ENCODE measurements at places on chromosomes 2 and 18. TPM values are rescaled to one million over a fixed set of nuclear protein-coding genes. Genes with fewer than 3 reads are reported as not detected.
A peak's percentile ranks its signal among the peaks of the same experiment; 100 is the strongest.

RAB6D gene
- not detected for total RNA-seq

DCDC2C gene
- not detected for total RNA-seq

GEN1 gene
- total RNA-seq = 13.4 TPM

CCBE1 gene
- total RNA-seq = 5.3 TPM

DNA sequence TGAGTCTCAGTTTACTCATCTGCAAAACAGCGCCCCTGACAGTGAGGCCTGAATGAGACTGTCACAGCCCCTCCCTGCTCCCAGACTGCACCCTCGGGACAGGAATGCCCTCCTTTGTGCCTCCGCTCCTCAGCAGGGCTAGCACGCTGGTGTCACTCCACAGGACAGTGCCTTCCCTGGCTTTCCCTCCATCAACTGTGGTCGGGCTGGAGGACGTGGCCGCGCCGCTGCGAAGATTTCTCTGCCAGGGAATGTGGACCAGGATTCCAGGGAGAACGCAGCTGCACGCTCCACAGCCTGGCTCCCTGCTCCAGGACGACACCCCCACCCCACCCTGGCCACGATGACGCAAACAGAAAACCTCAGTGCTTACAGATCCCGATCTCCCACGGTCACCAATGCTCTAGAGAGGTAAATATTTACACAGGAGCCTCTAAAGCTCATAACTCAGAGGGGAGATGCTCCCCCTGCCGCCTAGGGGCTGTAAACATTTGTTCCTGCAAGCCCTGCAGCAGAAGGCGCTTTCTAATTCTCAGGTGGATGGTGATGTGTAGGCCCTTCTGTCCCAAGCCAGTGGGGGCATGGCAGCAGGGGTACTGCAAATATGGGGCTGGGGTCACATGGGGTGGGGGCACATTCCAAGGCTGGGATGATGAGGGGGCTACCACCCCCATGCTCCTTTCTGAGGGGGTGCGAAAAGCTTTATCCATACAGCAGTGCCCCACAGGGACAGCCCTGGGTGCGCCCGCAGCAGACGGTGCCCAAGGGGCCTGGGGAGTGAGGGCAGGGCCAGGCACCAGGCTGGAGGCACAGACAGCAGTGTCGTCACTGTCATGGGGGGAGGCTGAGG is 12.4 kb downstream of the HS6ST1 start:
- DNase-seq = peak; percentile 90

- DNase-seq = no peak
Observed at GRCh38 chr2:76270096-76270710, 559.5 kb upstream of the GCFC2 start.

DNA sequence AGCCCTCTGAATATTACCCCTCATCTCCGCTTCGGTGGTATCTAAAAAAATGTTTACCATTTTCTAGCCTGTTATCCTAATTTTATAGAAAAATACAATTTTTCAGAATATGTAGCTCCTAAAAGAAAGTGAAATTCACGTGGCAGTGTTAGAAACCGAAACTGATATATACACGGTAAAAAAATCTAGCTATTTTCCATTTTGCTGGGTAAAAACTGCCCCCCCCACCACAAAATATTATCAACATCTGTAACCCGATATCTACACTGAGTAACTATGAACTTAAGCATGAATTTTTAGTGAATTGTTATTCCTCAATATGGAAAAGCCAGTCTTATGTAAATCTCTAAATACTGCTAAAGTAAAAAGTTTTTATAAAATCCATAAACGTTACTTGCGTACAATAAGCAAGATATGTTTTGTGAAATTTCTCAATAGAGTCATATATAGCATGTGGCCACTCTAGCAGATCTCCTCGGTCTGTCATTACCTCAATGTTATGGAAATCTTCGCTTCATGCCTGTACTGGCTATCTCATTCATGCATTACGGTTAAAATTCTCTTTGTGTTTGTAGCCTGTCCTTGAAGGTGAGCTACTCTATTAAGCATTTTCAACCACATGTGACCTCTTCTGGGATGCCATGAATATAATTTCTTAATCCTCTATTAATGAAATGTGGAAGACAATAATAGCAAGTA is 524.2 kb downstream of the TRIB2 start:
- DNase-seq = no peak

DNA sequence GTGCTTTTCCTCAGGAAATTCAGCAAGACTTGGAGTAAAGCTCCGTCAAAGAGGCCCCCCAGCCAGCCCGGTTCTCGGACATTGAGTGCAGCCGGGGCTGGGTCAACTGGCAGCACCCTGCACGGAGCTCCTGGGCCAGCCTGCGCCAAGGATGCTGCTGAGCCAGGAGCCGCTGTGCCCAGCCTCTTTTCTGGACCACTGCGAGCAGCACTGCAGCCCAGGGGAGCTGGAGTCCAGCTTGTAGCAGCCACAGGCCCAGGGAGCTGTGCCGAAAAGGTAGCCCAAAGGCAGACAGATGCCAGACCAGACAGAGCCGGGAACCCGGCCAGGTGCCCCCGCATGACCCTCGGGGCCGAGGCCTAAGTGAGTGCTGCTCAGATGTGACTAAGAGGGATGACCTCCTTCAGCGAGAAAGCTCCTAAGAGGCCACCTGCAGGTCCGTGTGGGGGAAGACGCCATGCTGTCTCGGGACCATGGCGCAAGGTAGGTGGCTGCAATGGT is 7.3 kb downstream of the CLHC1 start:
- DNase-seq = no peak

DNA sequence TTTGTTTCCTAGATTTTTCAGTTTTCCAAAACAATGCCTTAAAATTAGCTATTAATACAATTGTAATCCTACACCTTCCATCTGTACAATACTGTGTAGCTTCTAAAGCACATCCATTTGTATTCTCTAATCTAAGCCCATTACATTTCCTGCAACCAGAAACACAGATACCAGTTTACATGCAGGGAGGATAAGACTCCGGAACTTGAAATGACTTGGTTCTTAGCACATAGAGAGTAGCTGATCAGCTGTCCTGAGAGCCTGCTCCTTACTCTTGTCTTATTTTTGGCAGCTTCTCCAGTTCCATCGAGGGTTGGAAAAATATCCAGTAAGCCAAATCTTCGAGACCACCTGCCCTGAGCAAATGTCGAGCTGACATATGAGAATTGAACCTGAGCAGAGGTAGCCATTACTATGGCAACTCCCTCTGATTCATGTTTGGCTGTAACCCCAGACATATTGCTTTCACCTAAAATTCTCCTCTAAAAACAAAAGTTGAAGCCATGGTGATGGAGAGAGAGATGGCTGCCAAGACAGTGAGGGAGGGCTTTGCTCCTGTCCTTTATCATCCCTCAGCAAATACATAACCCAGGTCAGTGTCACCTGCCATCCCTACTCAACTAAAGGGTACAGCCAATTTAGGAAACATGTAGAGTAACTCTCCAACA is 542.8 kb downstream of the IRS1 start:
- peak; percentile 82 for DNase-seq

DNA sequence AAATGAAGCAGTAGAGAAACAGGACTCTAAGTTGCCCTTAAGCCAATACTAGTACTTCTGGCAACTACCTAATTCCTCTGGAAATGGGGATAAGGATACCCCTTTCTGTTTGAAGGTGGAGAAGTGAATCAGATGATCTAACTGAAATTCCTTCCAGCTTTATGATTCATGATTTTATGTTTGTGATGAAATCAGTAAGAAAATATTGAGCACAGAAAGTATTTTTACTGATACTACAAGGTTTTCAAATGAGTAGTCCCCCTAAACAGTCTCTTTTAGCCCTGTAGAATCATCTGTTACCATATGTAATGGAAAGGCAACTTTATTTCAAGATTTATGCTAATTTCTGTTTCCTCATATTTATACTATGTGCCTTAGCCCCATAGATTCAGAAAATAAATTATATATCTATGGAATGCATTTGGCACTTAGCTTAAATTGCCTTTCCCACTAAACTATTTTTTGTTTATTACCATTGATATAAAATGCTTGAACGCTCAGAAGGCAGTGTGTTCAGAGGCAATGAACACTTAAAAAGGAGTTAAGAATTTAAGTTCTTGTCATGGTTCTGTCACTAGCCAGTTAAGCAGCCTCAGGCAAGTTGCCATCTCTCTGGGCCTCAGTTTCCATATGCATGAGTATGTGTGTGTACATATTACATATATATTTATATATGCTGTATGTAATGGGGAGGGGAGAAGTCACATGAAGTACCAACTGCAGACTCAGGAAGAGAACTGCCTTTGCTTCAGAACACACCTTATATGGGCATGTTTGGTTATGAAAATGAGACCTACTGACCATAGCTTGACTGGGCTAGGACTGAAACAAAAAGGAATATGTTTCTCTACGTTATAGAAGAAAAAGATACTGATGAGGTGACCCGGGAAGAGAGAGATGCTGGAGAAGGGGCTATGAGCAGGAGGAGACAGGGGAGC is 97.7 kb downstream of the CDC42EP3 start:
- DNase-seq = no peak

- DNase-seq = no peak
Observed at GRCh38 chr2:62506421-62506750, 391 bp upstream of the TMEM17 start.

- no peak for DNase-seq
Observed at GRCh38 chr2:105822186-105822585, 77.5 kb downstream of the NCK2 start.

DNA sequence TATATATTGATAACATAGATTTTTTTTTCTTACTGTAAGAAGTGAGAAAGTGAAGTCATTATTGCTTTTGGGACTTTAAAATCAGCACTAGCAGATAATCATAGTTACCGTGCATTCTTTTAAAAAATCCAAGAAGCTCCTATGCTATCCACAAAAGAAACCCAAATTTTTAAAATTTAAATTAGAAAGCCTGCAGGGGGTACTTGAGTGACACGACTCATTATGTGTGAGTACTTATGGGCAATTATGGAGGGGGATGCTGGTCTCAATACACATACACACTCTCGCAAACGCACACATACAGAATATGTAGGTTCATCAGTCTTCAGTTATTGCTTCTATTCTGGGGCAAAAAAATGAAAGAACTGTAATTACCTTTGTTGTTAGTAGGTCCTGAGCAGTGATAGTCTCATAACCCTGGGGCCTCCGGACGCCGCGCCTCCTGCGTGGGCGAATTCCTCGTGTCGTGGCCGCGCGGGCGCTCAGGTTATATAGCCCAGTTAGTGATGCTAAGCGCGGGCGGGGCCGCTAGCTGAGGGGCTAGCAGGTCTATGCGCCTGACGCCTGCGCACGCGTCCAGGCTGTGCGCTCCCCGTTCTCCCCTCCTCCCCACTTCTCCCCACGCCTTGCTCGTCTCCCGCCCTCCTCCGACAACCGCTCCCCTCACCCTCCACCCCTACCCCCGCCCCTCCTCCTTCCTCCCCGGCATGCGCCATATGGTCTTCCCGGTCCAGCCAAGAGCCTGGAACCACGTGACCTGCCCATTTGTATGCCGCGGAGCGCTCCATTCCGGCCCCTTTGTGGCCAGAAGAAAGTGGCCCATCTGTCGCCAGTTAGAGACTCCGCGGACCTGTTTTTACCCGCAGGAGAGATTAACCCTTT is at the start of gene NEUROD1:
Gene NEUROD1, minus strand, starts transcription at position 463 of the 882 bp plus-strand sequence. CDS start 1,657 bp downstream, outside the sequence.
- peak; percentile 19 for DNase-seq

DNA sequence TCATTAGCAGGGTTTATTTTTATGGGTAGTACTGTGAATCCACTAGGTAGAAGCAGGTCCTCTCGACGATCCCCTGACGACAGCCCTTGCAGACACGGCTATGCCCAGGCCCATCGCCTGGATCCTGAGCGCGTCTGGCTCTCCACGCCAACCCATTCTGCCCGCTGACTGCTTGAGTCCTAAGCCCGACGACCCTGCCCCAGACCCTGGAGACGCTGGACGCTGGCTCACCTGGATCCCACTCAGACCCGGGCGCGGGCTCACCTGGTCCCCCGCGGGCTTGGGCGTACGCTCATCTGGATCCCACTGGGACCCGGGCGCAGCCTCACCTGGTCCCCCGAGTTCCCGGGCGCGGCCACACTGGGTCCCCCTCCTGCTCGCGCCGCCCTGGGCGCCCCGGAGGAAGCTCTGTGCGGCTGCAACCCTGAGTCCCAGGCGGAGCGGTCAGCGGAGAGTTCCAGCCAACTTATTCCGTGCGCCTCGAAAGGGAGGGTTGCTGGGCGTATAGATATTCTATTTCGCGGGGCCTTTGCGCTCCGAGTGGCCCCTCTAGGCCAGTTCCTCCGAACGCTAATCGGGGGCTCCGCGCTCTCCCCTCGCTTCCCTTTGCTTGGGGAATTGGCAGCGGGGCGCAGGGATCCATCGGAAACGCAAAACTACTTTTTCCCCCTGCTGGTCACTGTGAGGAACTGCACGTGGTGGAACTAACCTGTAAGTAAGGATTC is 22.4 kb upstream of the RMP24 start:
- DNase-seq = peak; percentile 86

GRCh38 chr2:239313776-239314175 is 87.0 kb downstream of the HDAC4 start:
- no peak for DNase-seq

GRCh38 chr2:56053679-56054078 is 130.1 kb upstream of the EFEMP1 start:
- DNase-seq = no peak

DNA sequence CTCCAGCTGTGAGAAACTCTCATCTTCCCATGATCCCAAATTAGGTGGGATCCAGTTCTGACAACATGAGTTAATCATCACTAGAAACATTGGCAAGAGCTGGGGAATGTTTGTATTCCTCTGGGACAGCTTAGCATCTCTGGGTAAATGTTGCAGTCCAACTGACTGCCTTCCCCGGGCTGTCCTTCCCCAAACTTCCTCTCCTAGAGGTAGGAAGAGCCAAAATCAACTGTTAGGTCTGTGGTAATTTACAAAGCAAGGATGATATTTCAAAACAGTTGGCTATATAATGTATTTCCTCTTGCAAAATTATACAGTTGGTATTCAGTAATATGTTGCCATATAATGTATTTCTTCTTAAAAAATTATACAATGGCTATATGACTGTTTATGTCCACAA is 148.5 kb downstream of the MGAT5 start:
- peak; percentile 68 for DNase-seq

DNA sequence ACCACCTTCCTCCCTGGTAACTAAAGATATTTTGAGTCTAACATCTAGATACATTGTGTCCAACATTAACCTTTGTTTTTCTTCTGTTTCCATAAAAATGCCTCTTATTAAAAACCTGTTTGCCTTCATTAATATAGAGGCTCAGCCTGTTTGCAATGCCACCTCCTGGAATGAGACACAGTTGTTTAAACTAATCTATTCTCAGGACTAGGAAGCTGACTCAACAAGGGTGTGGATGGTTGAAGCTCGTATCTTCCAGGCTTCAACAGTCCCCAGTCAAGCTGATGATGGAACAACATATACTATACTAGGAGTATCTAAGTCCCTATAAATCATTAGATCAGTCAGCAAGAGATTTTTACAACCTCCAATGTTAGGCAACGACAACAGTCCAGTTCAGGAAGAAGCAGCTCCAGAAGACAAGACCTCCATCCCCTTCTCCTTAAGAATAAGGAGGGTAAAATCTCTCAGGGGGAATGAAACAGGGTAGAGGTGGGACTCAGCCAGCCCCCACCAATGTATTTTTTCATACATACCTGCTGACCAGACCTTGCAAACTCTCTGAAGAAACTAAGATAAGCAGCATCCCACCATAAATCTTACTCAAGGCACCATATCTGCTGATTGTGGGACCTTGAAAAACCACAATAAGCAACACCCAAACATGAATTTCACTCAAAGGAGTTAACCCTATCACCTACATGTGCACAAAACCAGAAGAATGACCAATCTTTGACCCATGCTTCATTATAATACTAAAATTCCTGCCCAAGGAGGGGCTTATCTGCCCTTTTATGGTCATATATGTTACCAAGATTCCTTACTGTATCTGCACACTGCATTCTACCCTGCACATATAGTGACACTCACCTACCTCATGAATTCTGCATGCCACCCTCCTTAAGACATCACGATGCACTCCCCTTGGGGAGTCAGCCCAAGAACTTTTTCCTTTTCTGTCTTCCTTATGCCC is 21.4 kb downstream of the ZNF24 start:
- DNase-seq = no peak
